ENCODE measurements at places on chromosomes 2 and 18.

DNA sequence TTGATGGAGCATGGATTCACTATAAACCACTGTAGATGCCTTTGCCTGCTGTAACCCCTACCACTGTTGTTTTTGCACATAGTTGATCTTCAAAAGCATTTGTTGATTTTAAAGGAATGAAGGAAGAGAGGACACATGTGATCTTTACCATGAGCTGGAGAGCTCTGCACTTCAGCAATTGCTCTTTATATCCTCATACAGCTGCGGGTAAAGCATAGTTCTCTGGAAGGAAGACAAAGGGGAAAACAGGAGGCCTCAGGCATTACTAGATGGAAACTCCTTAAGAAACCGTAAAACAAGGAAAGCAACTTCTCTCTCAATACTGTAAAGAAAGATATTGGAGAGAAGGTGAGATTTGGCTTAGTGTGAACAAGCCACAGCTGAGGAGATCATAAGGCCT is 60.6 kb downstream of the SCG2 start:
- H3K27ac ChIP-seq = no peak overlapping the region
- no peaks in the 10 kb centered on the region for H3K27me3 ChIP-seq

GRCh38 chr2:189854187-189854586 is 69.9 kb downstream of the PMS1 start:
- H3K27me3 ChIP-seq = no peaks in the 10 kb centered on the region
- peaks cover 9% of the 10 kb centered on the region for H3K36me3 ChIP-seq
- DNase-seq = no peak
- H3K27ac ChIP-seq = no peak overlapping the region

DNA sequence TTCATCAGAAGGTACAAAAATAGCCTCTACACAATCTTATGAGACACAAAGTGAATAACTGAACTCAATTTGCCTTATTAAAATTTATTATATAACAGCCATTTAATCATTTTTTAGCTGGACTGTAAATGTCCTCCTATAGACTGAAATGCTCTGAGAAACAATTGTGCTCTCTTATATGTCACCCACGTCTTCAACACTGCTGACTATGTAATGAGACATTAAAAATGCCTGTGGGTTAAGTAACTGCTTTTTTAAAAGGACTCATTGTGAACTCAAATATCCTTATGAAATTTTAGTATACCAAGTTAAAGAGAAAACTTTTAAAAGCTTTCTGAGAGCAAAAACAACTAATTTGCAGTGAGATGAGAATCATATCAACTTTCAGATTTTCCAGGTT is 10.4 kb upstream of the GALNT1 start:
- H3K4me1 ChIP-seq = no peaks in the 10 kb centered on the region
- no peaks in the 10 kb centered on the region for H3K27me3 ChIP-seq
- no peak overlapping the region for H3K4me3 ChIP-seq
- no peaks in the 10 kb centered on the region for H3K36me3 ChIP-seq
- DNase-seq = no peak
- no peak overlapping the region for H3K27ac ChIP-seq

DNA sequence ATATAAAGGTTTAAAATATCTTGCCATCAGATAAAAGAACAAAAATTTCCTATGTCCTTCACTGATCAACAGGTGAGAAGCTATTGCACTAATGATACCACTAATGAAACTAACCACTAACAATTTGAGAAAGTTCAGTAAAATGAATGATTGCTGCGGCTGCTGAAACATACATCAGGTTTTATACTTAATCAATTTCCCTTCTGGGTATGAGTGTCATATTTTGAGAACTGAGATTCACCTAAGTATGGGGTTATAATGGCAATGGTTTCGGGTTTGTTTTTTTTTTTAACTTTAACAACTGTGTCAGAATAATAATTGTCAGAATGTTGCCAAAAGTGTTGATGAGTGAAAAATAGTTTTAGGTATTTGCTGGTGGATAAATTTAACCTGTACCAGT is 151.3 kb upstream of the SLC39A10 start:
- no peaks in the 10 kb centered on the region for H3K27me3 ChIP-seq
- no peaks in the 10 kb centered on the region for H3K4me1 ChIP-seq
- H3K4me3 ChIP-seq = no peak overlapping the region
- H3K27ac ChIP-seq = no peak overlapping the region

GRCh38 chr2:47237375-47238334 is 82.5 kb upstream of the STPG4 start:
- no peaks in the 10 kb centered on the region for H3K36me3 ChIP-seq
- H3K4me3 ChIP-seq = no peak overlapping the region
- H3K27ac ChIP-seq = peak overlapping the region; percentile 13
- DNase-seq = peak; percentile 47
- no peaks in the 10 kb centered on the region for H3K4me1 ChIP-seq
- H3K27me3 ChIP-seq = no peaks in the 10 kb centered on the region

- no peaks in the 10 kb centered on the region for H3K4me1 ChIP-seq
- no peak for DNase-seq
- H3K36me3 ChIP-seq = no peaks in the 10 kb centered on the region
- no peaks in the 10 kb centered on the region for H3K27me3 ChIP-seq
- peak overlapping the region; percentile 27 for H3K27ac ChIP-seq
- no peak overlapping the region for H3K4me3 ChIP-seq
These were observed 44.1 kb downstream of the CABLES1 start for GRCh38 chr18:23179416-23179815.

DNA sequence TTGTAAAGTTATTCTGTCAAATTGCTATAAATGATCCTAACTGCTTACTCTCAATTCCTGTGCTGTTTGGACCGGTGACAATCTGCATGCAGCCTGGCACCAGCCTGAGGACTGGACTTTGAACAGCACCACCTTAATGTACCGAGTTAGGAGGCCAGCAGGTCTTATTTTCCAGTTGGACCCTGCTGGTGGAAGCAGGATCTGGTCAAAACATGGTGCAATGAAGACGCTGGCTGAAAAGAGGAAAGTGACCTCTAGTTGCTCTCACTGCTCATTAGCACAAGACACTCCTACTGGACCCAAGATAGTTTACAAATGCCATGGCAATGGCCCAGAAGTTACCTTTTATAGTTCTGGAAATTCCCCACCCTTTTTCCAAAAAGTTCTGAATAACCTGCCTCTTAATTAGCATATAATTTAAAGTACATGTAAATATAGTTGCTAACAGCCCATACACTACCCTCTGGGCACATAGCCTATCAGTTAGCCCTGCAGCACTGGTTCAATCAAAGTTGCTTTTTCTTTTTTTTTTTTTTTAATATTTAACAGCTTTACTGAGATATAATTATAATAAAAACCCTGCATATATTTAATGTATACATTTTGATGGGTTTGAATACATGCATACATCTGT is 35.8 kb downstream of the RBKS start:
- H3K27me3 ChIP-seq = no peaks in the 10 kb centered on the region
- no peaks in the 10 kb centered on the region for H3K36me3 ChIP-seq
- no peak overlapping the region for H3K27ac ChIP-seq
- H3K4me1 ChIP-seq = no peaks in the 10 kb centered on the region
- DNase-seq = no peak

All from tibial artery (tissue), 4 donors.